CD14-positive monocyte (primary cell): ENCODE measurements at places on chromosomes 4 and X. TPM values are rescaled to one million over a fixed set of nuclear protein-coding genes. Genes with fewer than 3 reads are reported as not detected.

DYNLT3 gene
- polyA plus RNA-seq, result 21.9 TPM

KCND1 gene
- polyA plus RNA-seq, result not detected

CTAG1B gene
- polyA plus RNA-seq, result not detected

NIPAL1 gene
- polyA plus RNA-seq, result 0.22 TPM

SYP gene
- 0.69 and 0.70 TPM in 2 replicates for polyA plus RNA-seq

LDB2 gene
- not detected for polyA plus RNA-seq

FGF2 gene
- not detected in 2 replicates for polyA plus RNA-seq

CYBB gene
- polyA plus RNA-seq, result 842 TPM

TMEM131L gene
- 29.2 and 58.3 TPM in 2 replicates for polyA plus RNA-seq

DSPP gene
- not detected in 2 replicates for polyA plus RNA-seq

DNA sequence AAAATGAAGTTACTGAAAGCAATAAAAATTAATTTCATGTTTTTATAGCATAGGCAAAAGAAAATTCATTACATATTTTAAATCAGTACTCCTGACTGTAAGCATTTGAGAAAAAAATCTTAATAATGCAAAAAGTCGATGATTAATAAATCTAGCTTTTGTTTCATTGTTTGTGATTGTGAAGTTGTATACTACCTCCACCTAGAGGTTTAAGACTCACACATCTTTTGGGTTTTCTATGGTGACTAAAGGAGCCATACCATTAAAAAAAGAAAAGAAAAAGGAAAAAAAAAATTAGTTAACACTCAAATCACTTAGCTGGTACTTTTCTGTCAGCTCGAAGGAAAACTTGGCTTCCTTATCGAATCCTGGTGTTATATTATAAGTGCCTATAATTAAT is 2.0 kb downstream of the GABRA2 start:
- no peak overlapping the region for H3K27ac ChIP-seq
- H3K4me3 ChIP-seq, result no peak overlapping the region
- H3K4me1 ChIP-seq, result no peaks in the 10 kb centered on the region
- no peaks in the 10 kb centered on the region for H3K36me3 ChIP-seq
- peaks cover 38% of the 10 kb centered on the region for H3K27me3 ChIP-seq

DNA sequence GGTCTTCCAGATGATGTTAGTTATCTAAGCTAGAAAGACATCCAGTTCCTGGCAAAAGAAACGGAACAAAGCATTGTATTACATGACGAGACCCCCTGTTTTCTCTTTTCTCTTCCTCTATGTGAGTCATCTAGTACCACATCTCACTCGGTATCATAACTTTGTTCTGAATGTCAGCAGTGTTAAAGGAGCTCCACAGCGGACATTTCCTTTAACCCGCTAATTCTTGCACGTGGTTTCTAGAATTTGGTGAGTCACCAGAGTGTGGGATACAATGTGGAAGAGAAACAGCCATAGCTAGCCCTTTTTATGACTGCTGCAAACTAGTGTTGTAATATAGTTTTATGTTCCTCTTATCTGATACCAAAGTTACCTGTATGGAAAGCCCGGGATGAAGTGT is 243.7 kb downstream of the TENM3 start:
- DNase-seq, result no peak
- H3K27ac ChIP-seq, result no peak overlapping the region
- no peaks in the 10 kb centered on the region for H3K4me1 ChIP-seq
- H3K27me3 ChIP-seq, result no peaks in the 10 kb centered on the region
- no peaks in the 10 kb centered on the region for H3K36me3 ChIP-seq

DNA sequence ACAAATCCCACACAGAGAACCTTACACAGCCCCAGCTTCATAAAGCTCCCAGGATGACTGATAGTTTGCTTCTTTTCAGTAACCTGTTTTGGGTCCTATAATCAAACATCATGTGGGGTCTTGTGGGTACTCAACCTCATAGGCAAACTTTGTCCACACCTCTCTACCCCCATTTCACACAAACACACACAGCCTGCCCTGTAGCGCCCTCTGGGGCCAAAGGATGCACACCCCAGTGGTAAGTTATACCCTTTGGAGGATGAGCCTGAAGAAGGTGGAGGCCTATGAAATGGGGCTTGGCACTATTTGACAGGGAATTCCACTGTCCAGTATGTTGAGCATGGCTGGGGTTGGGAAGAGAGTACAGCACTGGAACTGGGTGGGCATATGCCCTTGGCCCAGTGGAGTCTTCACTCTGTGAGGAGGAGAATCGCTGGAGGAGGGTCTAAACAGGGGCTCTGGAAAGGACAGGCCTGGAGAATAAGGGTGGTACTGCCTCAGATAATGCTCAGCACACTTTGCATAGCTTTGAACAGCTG is 30.5 kb upstream of the COL25A1 start:
- H3K27ac ChIP-seq, result no peak overlapping the region
- DNase-seq, result no peak
- peaks cover 6% of the 10 kb centered on the region for H3K27me3 ChIP-seq

- peaks cover 47% of the 10 kb centered on the region for H3K4me1 ChIP-seq
- H3K27ac ChIP-seq, result peak overlapping the region; percentile 68
- no peaks in the 10 kb centered on the region for H3K27me3 ChIP-seq
- H3K4me3 ChIP-seq, result no peak overlapping the region
- peaks cover 46% of the 10 kb centered on the region for H3K36me3 ChIP-seq
- no peak for DNase-seq
These were observed 9.9 kb downstream of the OGT start for GRCh38 chrX:71542825-71543224.

GRCh38 chr4:123824524-123824923 is 427.9 kb downstream of the SPRY1 start:
- no peaks in the 10 kb centered on the region for H3K36me3 ChIP-seq
- DNase-seq, result no peak
- no peaks in the 10 kb centered on the region for H3K4me1 ChIP-seq
- H3K4me3 ChIP-seq, result no peak overlapping the region
- no peaks in the 10 kb centered on the region for H3K27me3 ChIP-seq
- no peak overlapping the region for H3K27ac ChIP-seq

DNA sequence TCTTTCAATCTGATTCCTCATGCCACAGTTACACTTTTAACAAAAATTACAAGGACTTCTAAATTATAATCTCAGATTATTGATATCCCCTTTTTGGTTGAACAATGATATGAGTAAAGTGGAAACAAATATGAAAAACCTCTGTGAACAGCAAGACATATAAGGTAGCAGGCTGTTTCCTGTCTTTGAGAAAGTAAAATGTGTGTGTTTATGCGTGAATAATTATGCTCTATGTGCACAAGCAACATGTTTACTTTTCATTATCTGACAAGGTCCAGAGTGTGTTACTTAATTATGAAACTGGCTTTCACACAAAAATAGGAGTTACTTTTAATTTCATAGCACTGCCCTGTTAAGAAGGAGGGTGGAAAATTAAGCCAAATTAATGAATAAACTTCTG is 43.1 kb downstream of the DDIT4L start:
- no peak overlapping the region for H3K4me3 ChIP-seq
- H3K4me1 ChIP-seq, result no peaks in the 10 kb centered on the region
- no peaks in the 10 kb centered on the region for H3K36me3 ChIP-seq
- no peaks in the 10 kb centered on the region for H3K27me3 ChIP-seq
- DNase-seq, result no peak

GRCh38 chrX:9464435-9465371 is at the start of gene TBL1X:
TSS of gene TBL1X (plus strand) at chrX:9465058. CDS start at chrX:9653587, 188,529 bp downstream.
- peak; percentile 11 for DNase-seq
- H3K36me3 ChIP-seq, result no peaks in the 10 kb centered on the region
- H3K4me1 ChIP-seq, result peaks cover 64% of the 10 kb centered on the region
- H3K27me3 ChIP-seq, result no peaks in the 10 kb centered on the region
- H3K4me3 ChIP-seq, result peak within 1 kb of the TSS; percentile 83

- peak overlapping the region; percentile 95 for H3K27ac ChIP-seq
- peak; percentile 87 for DNase-seq
- no peaks in the 10 kb centered on the region for H3K27me3 ChIP-seq
- H3K4me1 ChIP-seq, result peaks cover 61% of the 10 kb centered on the region
These were observed 48.1 kb upstream of the FAM9C start for GRCh38 chrX:13092455-13092941.

DNA sequence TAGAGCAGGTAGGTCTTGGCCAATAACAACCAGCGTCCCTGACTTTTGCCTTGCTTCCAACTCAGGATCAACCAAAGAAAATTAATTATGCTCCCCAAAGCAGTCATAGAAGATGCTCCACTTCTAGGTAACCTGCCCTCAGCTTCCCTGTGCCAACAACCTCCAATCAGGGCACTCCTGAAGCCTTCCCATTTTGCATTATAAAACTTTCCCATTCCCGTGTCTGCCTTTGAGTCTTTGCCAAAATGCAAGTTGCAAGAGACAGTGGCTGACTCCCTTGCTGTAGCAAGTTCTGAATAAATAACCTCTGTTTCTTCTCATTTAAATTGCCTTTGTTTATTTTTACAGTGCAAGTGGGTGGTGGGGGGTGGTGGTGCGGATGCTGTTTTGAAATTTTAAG is 418.0 kb downstream of the PACRGL start:
- no peaks in the 10 kb centered on the region for H3K36me3 ChIP-seq
- H3K27ac ChIP-seq, result no peak overlapping the region
- H3K27me3 ChIP-seq, result no peaks in the 10 kb centered on the region

DNA sequence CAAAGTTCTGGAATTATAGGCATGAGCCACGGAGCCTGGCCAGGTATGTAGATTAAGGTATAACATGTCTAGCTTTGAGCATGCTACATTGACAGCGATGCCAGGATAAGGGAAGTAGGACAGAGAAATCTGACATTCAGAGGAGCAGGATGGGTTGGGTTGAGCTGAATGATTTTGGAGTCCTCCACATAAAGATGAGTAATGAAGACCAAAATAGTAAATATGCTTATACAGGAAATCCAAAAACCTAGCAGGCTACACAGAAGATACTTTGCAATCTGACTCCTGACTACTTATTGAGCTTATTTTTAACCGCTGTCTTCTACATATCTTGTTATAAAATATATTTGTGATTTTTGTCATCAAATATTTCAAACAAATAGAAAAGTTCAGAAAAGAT is 69.7 kb downstream of the PDGFC start:
- peak overlapping the region; percentile 34 for H3K27ac ChIP-seq
- H3K27me3 ChIP-seq, result no peaks in the 10 kb centered on the region
- H3K4me3 ChIP-seq, result no peak overlapping the region
- peaks cover 41% of the 10 kb centered on the region for H3K4me1 ChIP-seq
- DNase-seq, result no peak

DNA sequence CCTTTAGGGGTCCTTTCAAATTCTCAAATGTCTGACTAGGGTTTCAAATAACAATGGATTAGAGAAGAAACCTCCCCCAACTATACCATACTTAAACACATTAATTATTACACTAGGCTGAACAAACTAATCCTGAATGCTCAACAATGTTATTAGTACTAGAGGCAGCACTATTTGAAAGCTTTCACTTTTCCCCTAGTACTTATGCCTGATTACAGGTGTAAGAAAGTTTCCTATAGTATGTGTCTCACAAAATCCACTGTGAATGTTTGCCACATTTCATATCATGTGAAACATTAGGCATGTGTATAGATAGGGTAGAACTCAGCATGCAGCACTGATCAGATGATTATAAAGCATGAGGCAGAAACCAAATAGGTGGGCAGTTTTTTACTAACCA is 336.2 kb downstream of the ZNF674 start:
- no peak overlapping the region for H3K4me3 ChIP-seq
- H3K36me3 ChIP-seq, result no peaks in the 10 kb centered on the region
- no peak for DNase-seq

DNA sequence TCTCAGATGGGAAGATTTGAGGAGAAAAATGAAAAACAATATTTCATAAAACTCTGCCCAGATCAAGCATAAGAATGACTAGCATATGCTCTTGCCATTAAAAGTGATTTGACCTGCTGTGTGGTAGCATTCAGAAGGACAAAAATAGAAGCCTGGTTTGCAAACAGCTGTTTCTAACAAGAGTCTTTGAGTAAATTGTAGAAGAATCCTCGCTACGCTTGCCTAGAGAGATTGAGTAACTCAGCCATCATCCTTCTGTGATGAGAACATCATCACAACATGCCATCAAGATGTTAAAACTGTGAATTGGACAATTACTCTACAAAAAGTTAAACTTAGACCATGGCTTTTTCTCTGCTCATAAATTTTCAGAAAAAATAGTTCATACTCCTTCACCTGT is 168.9 kb upstream of the PUDP start:
- DNase-seq, result no peak
- H3K4me1 ChIP-seq, result no peaks in the 10 kb centered on the region
- no peak overlapping the region for H3K27ac ChIP-seq
- H3K27me3 ChIP-seq, result no peaks in the 10 kb centered on the region

- H3K36me3 ChIP-seq, result no peaks in the 10 kb centered on the region
- H3K27me3 ChIP-seq, result no peaks in the 10 kb centered on the region
- no peak overlapping the region for H3K4me3 ChIP-seq
- no peak for DNase-seq
- no peaks in the 10 kb centered on the region for H3K4me1 ChIP-seq
These were observed 41.1 kb downstream of the AMMECR1 start for GRCh38 chrX:110276778-110277177.

DNA sequence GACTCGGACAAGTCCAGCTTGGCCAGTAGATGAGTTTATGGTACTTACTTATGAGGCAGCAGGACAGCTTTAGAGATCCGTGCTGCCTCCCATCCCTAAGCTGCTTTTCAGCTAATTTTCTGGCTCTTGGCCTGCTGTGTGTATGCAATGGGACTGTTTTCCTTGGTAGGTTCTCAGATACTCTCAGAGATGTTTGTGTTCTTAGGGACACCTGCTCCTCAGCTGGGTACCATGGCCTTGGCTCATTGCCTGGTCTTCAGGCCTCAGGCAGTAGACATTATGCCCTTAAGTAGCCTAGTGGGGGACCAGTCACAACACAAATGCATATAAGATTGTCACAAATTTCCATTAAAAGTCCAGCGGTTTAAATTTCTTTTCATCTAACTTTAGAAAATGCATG is 688.0 kb downstream of the PCDH7 start:
- H3K27me3 ChIP-seq, result no peaks in the 10 kb centered on the region
- no peaks in the 10 kb centered on the region for H3K36me3 ChIP-seq
- H3K27ac ChIP-seq, result no peak overlapping the region
- no peak overlapping the region for H3K4me3 ChIP-seq
- no peaks in the 10 kb centered on the region for H3K4me1 ChIP-seq
- DNase-seq, result no peak

GRCh38 chr4:47493238-47494123 is 8.4 kb downstream of the ATP10D start:
- no peaks in the 10 kb centered on the region for H3K27me3 ChIP-seq
- peaks cover 4% of the 10 kb centered on the region for H3K36me3 ChIP-seq
- no peak overlapping the region for H3K4me3 ChIP-seq
- no peak overlapping the region for H3K27ac ChIP-seq

- no peak overlapping the region for H3K4me3 ChIP-seq
- no peaks in the 10 kb centered on the region for H3K36me3 ChIP-seq
- no peaks in the 10 kb centered on the region for H3K27me3 ChIP-seq
- no peak for DNase-seq
- no peaks in the 10 kb centered on the region for H3K4me1 ChIP-seq
These were observed 118.9 kb downstream of the KLHL4 start for GRCh38 chrX:87636533-87636932.
